ENCODE measurements at places on chromosomes 7 and 10.

GRCh38 chr10:21368022-21368582 lies 157.4 kb downstream of the SKIDA1 start:
- H3K27ac ChIP-seq = no peak overlapping the region
- H3K4me1 ChIP-seq = peaks cover 2% of the 10 kb centered on the region
- DNase-seq = no peak
- H3K4me3 ChIP-seq = no peak overlapping the region

GRCh38 chr7:6399351-6399750 lies 48.4 kb downstream of the DAGLB start:
- H3K27me3 ChIP-seq = no peaks in the 10 kb centered on the region
- no peak for DNase-seq
- peak overlapping the region; percentile 72 for H3K27ac ChIP-seq
- H3K4me3 ChIP-seq = no peak overlapping the region
- no peaks in the 10 kb centered on the region for H3K36me3 ChIP-seq
- peaks cover 5% of the 10 kb centered on the region for H3K4me1 ChIP-seq

DNA sequence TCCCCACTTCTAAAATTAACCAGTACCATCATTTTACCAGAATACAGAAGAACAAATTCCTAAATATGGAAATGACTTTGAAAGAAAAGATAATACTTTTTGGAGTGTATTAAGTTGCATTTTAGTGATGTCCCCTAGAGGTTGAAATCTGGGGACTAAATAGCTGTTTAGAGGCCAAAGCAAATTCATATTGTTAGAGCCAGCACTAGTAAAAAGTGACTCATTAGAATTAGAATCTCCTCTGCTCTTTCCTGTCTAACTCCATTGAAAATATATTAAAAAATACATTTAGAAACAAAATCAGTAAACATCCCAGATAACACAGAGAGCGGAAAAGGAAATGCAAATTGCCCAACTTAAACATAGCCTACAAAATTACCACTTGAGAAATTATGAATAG lies 1189.6 kb upstream of the C7orf33 start:
- H3K27me3 ChIP-seq = no peaks in the 10 kb centered on the region
- no peaks in the 10 kb centered on the region for H3K36me3 ChIP-seq
- H3K4me1 ChIP-seq = no peaks in the 10 kb centered on the region
- no peak for DNase-seq
- no peak overlapping the region for H3K27ac ChIP-seq

- no peak overlapping the region for H3K27ac ChIP-seq
- H3K4me3 ChIP-seq = no peak overlapping the region
- DNase-seq = peak; percentile 58
- H3K27me3 ChIP-seq = peaks cover 9% of the 10 kb centered on the region
- H3K4me1 ChIP-seq = peaks cover 26% of the 10 kb centered on the region
These were observed 6.1 kb downstream of the CHST3 start for GRCh38 chr10:71970331-71970730.

DNA sequence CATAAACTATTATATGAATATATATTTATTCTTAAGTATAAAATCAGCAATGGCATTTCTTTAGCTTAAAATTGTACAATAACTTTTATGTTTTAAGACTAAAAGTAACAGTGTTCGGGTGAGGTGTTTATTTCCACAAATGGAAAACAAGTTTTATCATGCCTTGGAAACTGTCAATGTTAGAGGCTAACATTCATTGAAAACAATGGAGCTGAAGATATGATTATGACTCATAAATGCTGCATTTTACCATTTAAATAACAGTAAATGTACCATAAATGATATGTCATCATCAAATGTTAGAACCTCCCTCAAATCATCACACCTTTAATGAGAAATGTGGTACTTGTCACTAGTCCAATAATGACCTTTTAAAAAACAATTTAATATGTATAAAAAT lies 897.3 kb downstream of the PCDH15 start:
- H3K4me1 ChIP-seq = no peaks in the 10 kb centered on the region
- no peak overlapping the region for H3K4me3 ChIP-seq
- H3K27ac ChIP-seq = no peak overlapping the region
- H3K36me3 ChIP-seq = no peaks in the 10 kb centered on the region
- DNase-seq = no peak
- H3K27me3 ChIP-seq = no peaks in the 10 kb centered on the region

GRCh38 chr7:106681815-106682495 lies 21.0 kb upstream of the CCDC71L start:
- H3K36me3 ChIP-seq = no peaks in the 10 kb centered on the region
- no peak for DNase-seq
- no peaks in the 10 kb centered on the region for H3K4me1 ChIP-seq
- no peaks in the 10 kb centered on the region for H3K27me3 ChIP-seq
- H3K27ac ChIP-seq = no peak overlapping the region

DNA sequence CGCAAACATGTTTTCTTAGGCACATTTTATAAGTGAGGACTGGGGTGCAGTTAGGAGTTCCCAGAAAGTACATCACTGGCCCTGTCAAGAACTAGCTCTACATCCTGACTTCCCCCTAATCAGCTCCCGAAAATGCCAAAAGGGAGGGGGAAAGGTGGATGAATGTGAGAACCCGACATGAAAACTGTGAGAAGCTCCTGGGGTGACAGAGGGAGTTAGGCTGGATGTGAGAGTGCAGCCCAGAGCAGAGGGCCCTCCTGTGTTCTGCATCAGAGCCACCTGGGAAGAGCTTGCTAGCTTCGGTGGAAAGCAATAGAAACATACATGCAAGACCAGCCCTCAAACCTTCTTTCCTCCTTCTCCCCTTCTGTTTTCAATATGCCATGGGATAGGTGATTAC lies 30.5 kb upstream of the SEM1 start:
- H3K27ac ChIP-seq = no peak overlapping the region
- no peak for DNase-seq
- H3K36me3 ChIP-seq = no peaks in the 10 kb centered on the region
- no peak overlapping the region for H3K4me3 ChIP-seq

DNA sequence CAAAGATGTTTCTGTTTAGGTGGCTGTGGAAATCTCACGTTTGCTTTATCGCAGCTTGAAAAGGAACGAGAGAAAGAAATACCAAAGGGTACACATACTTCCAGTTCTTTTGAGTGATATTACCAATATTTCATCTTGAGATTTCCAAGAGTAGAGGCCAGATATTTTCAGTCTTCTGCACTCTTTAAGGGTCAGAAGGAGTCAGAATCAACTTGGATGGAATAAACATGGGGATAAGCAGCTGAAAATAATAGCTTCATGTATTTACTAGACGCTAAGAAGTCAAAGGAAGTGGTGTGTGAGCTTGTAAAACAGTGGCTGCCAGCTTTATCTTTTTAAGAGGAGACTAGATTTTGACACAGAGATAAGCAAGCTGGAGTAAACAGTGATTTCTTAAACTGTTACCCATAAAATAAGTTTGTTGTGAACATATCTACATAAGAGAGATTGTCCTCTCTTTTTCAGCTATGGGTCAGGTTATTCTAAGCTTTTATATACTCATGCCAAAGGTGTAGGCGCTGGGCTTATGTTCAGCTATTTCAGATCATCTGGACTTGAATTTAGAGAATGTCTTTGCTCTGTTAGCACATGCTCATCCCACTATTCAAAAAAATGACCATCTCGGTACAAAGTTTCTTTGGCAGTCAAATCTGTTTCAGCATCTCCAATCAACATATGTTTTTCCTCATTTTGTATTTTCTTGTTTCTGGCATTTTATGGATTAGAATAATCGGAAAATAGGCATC lies 170.8 kb upstream of the TCF7L2 start:
- H3K4me1 ChIP-seq = no peaks in the 10 kb centered on the region
- no peak for DNase-seq
- H3K36me3 ChIP-seq = no peaks in the 10 kb centered on the region
- no peak overlapping the region for H3K4me3 ChIP-seq
- no peaks in the 10 kb centered on the region for H3K27me3 ChIP-seq

DNA sequence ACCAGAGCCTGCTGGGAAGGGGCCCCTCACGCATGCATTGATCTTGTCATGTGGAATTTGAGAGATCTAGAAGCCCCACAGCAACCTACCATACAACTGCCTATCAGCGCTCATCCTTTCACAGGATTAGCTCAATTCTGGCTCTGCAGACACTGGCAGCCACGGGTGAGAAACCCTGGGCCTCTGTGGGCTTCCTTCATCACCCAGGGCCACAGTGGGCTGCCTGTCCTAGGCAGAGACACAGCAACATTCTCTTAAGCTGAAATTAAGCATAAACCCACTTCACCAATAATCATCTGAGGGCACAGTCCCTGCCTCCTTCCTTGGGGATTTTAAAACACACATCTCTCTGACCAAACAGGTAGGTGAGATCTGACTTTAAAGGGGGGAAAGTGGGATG lies 3.3 kb upstream of the PRSS2 start:
- no peak for DNase-seq
- H3K27me3 ChIP-seq = no peaks in the 10 kb centered on the region
- no peak overlapping the region for H3K27ac ChIP-seq
- H3K4me3 ChIP-seq = no peak overlapping the region

- no peak overlapping the region for H3K4me3 ChIP-seq
- DNase-seq = no peak
- no peaks in the 10 kb centered on the region for H3K36me3 ChIP-seq
These were observed 71.7 kb downstream of the CREB5 start for GRCh38 chr7:28483908-28484605.

- DNase-seq = no peak
- H3K4me3 ChIP-seq = no peak overlapping the region
- H3K36me3 ChIP-seq = no peaks in the 10 kb centered on the region
- no peaks in the 10 kb centered on the region for H3K4me1 ChIP-seq
- no peaks in the 10 kb centered on the region for H3K27me3 ChIP-seq
These were observed 120.3 kb upstream of the PTPRZ1 start for GRCh38 chr7:121752706-121753105.
